Kidney capillary endothelial cell (primary cell): ENCODE measurements at places on chromosomes 12 and 14.

- DNase-seq, result no peak
Observed at GRCh38 chr12:9730011-9730410, 2.9 kb downstream of the CLECL1 start.

GRCh38 chr14:75454963-75455546 is 27.2 kb downstream of the JDP2 start:
- no peak for DNase-seq

DNA sequence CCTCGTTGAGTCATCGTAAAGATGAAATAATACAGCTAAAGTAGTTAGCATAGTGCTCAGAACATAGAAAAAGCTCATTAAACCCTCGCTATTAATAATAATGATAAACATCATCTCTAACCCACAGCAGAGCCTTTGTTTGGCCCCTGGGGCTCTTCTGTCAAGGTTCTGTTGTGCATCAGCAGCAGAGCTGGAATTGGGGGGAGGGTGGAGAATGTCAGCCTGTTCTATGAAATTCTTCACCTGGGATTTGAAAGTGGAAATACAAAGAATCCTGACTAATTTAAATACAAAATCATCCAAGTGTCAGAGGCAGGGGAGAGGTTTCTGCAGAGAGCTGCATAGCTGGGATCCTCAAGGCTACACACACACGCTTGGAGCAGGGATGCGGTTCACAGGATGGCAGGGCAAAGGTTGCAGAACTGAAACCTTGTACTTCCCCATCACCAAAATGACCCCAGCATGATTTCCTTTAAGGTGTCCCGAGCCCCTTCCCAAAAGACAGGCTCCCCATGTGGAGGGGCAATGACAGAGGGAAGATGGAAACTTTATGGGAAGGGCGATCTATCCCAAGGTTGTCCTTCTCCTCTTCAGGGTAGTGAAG is 71.8 kb downstream of the DAD1 start:
- no peak for DNase-seq

- DNase-seq, result no peak
Observed at GRCh38 chr12:19850346-19851065, 411.2 kb downstream of the AEBP2 start.

GRCh38 chr12:76242813-76243550 is 105.2 kb downstream of the BBS10 start:
- no peak for DNase-seq

- no peak for DNase-seq
Observed at GRCh38 chr12:121711361-121712189, 977 bp upstream of the TMEM120B start.

DNA sequence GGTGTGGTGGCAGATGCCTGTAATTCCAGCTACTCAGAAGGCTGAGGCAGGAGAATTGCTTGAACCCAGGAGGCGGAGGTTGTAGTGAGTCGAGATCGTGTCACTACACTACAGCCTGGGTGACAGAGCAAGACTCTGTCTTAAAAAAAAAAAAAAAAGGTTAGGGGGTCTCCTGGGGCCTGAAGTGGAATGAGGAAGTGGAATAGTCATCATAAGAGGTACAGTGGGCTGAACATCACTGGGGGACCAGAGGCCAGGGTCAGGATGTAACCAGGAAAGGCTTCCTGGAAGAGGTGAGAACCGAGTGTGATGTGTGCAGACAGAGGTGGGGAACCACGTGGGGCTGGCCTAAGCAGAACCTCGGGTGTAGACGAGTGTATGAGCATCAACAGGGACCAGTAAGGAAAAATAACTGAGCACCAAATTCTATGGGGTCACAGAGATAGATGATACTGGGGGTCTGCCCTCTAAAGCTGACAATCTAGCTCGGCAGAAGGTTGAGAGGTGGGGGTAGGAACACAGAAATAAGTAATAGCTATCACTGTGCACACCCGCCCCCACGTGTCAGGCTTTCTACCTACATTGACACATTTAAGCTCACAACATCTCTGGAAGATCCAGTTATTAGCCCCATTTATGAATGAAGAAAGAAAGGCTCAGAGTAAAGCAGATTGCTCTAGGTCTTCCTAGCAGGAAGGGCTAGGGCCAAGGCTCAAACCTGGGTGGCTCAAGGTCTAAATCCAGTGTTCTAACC is 5.0 kb upstream of the COX6A1 start:
- no peak for DNase-seq
